AG09309 (cell line): ENCODE measurements at places on chromosomes 7 and 10.

DNA sequence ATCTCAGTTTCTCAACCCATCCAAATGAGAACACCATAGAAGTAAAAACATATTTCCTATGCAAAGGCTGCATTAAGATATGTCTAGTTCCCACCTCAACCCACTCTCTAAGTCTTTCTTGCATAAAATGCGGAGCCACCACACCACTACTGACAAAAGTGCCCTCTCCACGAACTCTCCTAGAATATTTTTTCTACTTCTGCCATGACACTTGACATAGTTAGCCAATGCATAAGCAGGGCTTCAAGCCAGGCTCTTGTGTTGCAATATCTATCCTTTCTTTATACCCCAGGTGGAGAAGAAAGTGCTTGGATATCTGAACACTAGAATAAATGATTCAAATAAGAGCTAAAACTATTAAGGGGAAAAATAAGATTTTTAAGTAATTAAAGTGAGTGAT is 465.2 kb downstream of the NRG3 start:
- no peak for DNase-seq

DNA sequence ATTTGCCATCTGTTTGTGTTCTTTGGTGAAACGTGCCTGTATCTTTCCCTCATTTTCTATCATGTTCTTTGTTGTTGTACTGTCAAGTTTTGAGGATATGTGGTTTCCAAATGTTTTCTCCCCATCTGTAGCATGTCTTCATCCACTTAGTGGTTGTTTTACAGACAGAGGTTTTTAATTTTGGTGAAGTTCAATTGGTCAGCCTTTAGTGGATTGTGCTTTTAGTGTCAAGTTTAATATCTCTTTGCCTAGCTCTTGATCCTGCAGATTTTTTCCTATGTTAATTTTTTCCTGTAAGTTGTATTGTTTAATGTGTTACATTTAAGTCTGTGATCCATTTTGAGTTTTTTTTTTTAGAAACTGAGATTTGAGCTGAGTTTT is 95.9 kb downstream of the ANKRD61 start:
- DNase-seq = no peak

GRCh38 chr7:98107313-98107721 is 655 bp downstream of the LMTK2 start:
- DNase-seq = no peak

- no peak for DNase-seq
These were observed 20.8 kb downstream of the SFTPD start for GRCh38 chr10:79928028-79928583.

DNA sequence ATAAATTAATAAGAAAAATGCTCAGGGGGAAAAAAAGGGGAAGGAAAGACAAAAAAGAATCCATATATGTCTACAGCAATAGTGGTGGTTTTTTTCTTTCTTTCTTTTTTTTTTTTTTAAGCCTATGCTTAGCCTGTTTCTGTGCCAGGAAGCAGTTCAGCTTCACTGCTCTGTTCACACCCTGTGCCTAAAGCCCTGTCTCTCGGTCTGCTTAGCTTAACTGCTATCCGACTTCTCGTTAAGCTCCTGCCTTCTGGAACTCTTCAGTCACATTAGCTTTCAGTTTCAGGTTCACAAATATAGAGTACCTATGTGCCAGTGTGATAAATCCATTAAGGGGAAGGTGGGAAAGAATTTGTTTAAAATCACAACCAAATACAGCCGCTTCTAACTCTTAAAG is 26.5 kb upstream of the NRG3 start:
- DNase-seq = no peak

GRCh38 chr7:1078519-1078918 is 9.4 kb upstream of the GPER1 start:
- DNase-seq = no peak

- DNase-seq = no peak
These were observed 1.7 kb upstream of the EMX2 start for GRCh38 chr10:117540640-117541404.

DNA sequence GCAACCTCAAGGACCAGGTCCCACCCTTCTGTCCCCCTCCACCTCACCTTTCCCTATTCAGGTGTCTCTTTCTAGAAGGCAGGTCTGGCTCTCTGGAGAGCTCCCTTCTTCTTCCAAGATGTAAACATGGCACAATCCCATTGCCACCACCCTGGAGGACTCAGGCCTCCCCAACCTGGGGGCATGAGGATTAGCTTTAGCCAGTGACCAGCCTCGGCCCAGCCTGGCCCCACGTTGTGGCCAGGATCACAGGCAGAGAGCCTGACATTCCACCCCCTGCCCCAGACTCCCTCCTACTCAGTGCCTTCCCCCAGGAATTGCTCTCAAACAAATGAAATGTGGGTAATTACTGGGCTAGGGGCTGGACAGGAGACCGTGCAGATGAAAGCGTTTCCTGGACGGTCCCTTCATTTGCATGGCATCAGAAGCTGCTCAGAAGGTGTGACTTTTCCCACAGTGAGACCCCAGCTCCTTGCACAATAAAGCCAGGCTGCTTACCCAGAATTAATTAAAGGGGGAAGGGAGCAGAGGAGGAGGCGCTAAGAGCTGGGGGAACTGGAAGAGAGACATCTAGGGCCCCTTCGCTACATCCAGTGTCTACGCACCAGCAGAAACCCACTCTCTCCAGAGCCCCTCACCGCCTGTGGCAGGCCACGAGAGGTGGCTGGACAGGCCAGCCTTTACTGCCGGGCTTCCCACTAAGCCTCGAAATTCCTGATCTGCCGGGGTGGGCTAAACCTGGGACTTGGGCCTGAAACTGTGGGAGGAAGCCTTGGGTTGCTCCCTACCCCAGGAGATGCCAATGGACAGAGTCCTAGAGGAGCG is 7.7 kb downstream of the FGF8 start:
- no peak for DNase-seq

- DNase-seq = peak; percentile 40
These were observed 11.1 kb downstream of the PRLHR start for GRCh38 chr10:118584181-118584954.

DNA sequence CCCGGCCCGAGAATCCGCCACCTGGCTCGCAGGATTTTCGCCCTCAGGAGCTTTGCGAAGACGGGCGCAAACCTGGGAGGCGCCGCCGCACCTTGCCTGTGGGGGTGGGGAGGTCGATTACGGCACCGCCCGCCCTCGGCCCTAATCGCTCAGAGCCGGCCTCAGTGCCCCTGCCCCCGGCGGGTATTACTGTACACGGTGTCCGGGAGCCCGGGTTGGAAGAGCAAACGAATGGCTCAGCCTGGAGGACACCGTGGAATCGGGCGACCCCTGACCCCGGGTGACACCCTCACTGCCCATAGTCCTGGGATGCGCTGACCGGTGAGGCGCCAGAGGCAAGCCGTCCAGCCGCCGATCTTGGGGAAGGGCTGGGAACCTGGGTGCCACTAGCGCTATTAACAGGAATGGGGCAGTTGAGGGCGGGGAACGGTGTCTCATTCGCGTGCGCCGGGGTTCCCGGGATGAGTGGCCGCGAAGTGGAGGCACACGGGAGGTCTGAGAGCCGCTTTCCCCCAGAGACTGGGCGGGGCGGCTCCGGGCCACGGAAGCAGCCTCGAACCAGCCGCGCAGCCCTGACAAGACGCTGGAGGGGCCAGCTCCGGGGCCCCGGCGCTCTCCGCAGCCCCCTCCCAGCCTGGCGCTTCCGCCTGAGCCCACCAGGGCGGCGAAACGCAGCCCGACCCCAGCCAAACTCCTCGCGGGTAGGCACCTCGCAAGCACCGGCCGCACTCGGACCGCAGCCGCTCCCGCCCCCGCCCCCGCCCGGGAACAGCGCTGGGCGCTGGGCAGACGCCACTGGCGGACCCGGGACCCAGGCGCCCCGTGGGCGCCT is 167.5 kb downstream of the NRF1 start:
- DNase-seq = no peak

DNA sequence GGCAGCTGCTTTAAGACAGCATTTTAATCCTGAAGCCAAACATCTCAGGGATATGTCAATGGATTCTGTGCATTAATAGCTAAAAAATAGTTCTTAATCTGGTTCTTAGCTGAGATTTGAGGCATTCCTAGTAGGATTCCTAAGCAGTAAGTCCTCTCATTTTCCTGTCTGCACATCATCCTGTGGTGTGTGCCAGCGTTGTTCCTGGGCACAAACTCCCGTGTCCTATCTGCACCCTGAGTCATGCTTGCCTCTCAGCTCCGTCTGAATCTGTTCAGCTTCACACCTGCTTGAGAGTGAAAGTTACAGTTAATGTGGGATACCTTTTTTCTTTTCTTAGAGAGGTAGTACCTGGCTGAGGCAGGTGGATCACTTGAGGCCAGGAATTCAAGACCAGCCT is 19.5 kb downstream of the BAG3 start:
- no peak for DNase-seq
